ENCODE measurements at places on chromosomes 6 and 20.

- no peak for DNase-seq
Measured at GRCh38 chr20:23570178-23570760, 2.0 kb upstream of the CST9L start.

DNA sequence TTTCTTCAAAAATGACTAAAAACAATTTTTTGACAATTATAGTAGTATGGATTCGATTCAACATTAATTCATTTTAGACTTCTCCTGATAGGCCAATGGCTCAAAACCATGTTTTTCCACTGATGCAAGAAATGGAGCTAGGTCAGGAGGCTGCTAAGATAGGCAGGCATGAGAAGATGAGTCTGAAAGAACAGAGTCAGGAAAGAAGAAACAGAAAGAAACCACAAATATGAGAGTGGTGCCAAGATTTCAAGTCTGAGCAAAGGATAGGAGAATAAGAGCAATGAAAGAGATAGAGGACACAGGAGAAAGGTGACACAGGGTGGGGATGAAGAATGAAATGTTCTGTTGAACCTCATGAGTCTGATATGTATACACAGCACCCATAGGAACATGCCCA, 112.2 kb downstream of the TASP1 start:
- no peak for DNase-seq

- no peak for DNase-seq
Measured at GRCh38 chr6:124560873-124561567, 401.2 kb upstream of the RNF217 start.

- DNase-seq: no peak
Measured at GRCh38 chr6:16979677-16980370, 122.0 kb upstream of the STMND1 start.

- DNase-seq: peak; percentile 22
Measured at GRCh38 chr6:35497571-35498421, 917 bp upstream of the TEAD3 start.

DNA sequence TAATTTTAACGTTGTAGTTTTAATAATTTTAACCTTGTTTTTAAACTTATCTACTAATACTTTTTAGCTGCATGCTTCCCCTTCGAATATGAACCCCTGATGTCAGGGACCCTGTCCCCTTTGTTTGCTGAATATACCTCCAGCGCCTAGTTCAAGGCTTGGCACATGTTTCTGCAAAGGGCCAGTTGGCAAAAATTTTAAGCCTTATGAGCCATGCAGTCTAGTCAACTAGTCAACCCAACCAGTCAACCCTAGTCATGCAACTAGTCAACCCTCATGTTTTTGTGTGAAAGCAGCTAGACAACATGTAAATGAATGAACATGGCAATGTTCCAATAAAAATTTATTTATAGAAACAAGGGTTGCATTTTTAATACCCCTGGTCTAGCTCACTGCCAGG, 119.8 kb downstream of the BCAS1 start:
- no peak for DNase-seq

DNA sequence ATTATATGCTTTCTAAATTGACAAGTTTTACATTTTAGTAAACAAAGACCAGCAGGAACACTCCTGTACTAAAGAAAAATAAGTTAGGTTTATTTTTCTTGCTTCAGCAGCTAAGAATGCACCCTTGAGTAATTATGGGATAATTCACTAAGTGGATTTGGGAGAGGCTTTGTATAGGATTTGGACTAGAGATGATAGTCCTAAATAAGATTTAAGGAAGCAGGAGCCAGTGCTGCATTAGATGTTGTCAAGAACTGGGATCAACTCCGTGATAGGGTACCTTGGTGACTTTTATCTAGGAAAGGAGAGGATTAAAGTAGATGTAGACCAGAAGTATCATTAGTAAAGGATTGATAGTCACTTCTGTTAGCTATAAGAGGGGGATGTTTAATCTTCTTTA, 4.1 kb upstream of the C6orf141 start:
- DNase-seq: no peak

GRCh38 chr6:91449539-91449938, 862.7 kb upstream of the MAP3K7 start:
- no peak for DNase-seq

Data from CD8-positive, alpha-beta memory T cell (primary cell).